Coronary artery (tissue), 2 donors: ENCODE measurements at places on chromosomes 2 and 18.
A peak's percentile ranks its signal among the peaks of the same experiment; 100 is the strongest.

- DNase-seq, result no peak
Measured at GRCh38 chr18:906416-907114, 1.9 kb downstream of the ADCYAP1 start.

DNA sequence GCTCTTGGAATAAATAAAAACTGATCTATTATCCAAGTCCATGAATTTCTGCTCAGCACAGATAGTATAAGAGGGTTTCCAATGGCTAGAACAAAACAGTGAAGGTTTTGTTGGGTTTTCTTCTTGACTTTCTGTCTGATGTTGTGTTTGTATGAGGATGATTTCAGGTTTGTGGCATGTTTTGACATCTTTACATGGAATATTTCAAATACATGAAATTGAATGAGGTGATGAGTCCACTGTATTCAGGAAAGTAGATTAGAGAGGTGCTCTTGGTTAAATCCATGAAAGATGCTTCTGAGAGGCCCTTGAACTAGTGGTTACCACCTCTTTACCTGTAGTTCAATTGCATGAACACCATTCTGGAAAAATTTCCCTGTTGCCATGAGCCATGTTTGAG is 84.3 kb downstream of the RAPGEF4 start:
- DNase-seq, result no peak

DNA sequence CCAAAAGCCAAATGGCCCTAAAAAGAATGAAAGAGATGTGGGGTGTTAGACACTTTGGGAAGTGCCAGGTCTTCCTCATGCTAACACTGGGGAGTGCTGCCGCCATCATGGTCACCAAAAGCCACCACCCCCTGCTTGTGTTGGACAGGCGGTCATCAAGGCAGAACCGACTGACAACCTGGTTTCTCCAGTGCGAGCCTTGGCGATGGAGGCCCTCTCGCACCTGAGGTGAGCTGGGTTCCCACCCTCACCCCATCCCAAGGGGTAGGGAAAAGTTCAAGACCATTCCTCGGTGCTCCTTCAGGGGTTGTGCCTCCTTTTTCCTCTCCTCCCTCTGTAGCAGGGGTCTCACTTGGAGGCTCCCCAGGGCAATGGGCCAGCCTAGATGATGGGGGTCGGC is 33.6 kb downstream of the MROH2A start:
- peak; percentile 41 for DNase-seq

GRCh38 chr18:79639072-79639829 is 40.4 kb upstream of the CTDP1 start:
- DNase-seq, result no peak

- DNase-seq, result no peak
Measured at GRCh38 chr18:65257149-65257548, 493.7 kb upstream of the CDH7 start.

DNA sequence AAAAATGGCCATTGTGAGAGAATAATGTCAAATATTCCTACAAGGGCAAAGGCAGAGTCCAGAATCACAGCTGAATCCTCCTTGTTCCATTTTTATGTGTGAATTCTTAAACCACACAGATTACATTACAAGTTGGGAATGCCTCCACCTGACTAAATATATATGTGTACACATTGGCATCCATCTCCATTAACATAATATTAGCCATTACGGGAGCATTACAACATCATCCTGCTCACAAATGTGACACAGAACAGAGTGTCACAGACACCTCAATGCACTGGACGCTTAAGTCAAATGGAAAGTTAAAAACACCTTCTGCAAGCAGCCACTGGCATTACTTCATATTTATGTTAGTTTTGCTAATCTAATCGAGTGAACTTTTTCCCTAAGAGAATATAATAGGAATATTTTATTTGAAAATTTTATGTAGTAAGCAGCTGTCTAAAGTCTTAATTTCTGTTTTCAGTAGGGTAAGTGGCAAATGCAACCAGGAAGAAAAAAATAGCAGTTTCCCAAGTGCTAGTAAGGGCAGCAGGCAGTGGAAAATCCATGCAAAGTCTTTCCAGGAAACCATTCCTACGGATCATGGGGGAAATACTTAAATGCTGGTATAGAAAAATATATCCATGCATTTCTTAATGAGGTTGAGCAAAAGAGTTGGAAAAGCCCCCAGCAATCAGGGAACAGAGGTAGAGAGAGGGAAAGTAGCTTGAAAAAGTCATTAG is 255.6 kb downstream of the OSR1 start:
- no peak for DNase-seq
